ENCODE measurements at places on chromosomes 6 and 20. TPM values are rescaled to one million over a fixed set of nuclear protein-coding genes. Genes with fewer than 3 reads are reported as not detected.
A peak's percentile ranks its signal among the peaks of the same experiment; 100 is the strongest.

GRCh38 chr20:32497589-32498224, 87.4 kb downstream of the NOL4L start:
- no peak for DNase-seq

DNA sequence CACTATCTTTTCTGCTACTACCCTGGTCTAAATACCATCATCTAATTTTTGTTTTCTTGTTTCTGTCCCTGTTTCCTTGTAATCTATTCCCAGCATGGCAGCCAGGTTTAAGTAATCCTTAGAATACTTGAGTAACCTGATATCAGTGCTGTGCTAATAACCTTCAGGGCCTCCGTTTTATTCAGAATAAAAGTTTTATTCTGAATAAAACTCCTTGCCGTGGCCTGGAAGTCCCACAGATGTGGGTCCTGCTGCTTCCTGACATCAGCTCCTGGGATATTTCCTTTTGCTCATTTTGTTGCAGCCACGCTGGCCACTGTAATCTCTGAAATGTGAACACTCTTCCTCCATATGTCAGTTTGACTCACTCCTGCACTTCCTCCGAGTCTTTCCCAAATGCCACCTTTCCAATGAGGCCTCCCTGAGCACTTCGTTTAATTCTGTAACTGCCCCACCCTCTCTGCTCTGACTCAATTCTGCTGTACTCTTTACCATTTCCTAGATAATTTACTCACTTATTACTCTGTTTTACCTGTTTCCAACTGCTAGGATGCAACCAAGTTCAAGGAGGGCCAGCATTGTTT, 114.0 kb upstream of the FOXA2 start:
- no peak for DNase-seq

- DNase-seq: peak; percentile 69
These were observed 100.0 kb downstream of the PRDM1 start for GRCh38 chr6:106186172-106186571.

DNA sequence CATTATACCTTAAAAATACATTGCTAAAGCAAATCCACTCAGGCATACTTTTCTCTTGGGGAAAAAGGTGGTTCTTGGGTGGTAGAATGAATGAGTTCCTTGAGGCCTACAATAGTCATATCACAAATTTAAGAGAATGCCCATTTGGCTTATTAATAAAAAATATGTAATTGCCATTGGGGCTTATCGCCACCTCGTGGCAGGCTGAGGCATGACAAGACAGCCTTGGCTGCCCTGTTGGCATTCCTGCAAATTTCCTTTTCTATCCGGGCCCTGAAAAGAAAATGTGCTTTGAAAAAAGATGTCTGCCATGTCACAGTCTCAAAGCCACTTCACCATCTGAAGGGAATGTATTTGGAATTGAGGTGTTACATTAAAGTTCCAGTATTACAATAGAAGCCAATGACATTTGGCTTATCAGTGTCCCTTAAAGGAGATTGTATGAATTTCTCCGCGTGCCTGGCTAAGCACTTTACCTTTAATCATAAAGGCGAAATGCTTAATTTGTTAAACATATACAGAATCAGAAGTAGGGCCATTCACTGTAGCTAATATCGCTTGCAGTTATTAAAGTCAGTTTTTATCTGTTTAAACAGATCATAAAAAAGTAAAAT, 188.3 kb upstream of the ZFP64 start:
- peak; percentile 73 for DNase-seq

DNA sequence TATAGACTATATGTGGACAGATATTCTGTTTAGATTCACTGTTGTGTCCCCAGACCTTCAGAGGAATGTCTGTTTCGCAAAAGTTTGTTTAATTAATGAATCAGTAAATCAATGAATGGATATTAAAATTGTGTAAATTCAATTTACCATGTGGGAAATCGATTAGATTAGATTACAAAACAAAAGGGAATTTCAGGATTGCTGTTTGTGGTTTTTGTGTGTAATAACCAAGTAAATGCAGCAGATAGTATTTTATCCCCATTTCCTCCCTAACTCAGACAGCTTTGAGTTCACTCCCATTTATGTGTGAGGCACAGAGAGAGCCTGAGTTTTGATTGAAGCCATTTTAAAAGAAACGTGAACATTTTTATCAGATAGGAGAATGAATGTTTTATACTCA, 214.8 kb downstream of the ADGB start:
- no peak for DNase-seq

DNA sequence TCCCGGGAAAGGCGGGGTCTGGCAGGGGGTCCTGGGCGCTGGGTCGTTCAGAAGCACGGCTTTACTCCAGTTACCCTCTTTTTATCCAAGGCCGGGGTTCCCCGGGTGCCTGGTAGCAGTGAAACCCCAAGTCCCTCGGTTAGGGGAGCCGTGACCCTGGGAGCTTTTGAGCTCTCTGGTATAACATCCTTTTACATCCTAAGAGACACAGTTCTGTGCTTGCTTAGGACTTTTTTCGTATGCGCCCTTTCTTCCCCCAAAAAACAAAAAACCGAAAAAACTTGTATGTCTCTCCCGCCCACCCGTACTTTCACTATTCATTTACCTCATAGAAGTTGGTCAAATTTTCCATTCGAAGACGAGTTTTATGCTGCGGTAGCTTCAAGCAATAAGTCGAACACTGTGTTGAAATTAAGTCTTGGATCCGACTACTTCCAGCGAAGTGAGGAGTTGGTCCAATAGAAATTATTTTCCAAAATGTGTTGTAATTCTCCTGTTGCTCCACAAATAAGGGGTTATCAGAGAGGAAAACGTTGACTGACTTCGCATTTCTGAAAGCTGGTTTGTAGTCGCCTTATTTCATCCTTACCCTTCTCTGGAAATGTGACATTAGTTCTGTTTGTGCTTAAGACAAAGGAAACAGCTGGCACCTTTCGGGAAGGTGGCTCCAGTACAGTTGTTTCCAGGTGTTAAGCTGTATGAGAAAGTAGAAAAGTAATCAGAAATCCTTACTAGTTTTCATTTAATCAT, 816 bp upstream of the MAN1A1 start:
- DNase-seq: peak; percentile 88

GRCh38 chr20:11101696-11102095, 427.9 kb upstream of the JAG1 start:
- DNase-seq: no peak

DNA sequence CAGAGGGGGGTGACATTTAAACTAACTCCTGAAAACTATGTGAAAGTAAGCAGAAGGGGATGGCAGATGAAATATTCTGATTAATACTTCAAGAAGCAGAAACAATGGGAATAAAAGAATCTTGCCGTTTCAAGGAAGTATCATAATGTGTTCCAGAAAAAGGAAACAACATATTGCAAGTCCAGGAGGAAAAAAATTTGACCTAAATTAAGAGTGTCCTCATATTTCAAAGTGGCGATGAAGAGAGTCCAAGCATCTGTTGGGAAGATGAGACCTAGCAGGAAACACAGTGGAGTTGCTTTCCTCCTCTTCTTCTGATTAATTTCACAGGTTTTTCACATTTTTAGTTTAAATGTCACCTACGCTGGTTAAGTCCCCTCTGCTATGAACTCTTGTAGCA, 45.6 kb upstream of the TNFAIP3 start:
- no peak for DNase-seq

DNA sequence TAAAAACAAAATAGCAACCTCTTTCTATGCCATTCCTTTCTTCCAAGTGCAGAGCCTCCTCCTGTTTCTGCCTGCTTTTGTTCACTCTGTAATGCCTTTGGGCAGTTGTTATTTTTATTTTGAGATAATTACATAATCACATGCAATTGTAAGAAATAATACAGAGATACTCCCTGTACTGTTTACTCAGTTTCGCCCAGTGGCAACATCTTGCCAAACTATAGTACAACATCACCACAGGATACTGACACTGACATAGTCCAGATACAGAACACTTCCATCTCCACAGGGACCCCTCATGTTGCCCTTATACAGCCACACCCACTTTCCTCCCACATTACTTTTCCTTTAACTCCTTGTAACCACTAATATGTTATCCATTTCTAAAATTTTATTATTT, 59.7 kb downstream of the BANF2 start:
- no peak for DNase-seq

DNA sequence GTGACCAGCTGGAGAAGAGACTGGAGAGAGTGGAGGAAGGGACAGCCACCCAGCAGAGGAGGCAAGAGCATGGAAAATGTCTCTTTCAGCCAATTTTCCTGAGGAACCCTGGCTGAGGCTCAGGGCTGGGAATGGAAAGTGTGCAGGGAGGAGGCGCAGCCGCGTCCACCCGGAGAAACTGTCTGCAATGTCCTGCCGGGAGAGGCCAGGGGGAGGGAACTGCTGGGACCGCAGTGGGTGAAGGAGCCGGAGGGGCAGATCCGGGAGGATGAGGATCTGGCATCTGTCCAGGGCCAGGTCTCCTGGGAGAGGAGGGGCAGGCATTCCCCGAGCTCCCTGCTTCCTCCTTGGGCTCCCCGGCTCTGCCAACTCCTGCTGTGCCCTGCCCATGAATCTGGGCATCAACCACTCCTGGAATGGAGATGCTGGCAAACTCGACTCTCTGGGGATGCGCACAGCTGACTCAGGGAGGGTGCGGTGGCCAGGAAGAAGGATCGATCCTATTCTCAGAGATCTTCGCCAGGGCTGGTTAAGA, 17.4 kb upstream of the HM13 start:
- DNase-seq: no peak

DNA sequence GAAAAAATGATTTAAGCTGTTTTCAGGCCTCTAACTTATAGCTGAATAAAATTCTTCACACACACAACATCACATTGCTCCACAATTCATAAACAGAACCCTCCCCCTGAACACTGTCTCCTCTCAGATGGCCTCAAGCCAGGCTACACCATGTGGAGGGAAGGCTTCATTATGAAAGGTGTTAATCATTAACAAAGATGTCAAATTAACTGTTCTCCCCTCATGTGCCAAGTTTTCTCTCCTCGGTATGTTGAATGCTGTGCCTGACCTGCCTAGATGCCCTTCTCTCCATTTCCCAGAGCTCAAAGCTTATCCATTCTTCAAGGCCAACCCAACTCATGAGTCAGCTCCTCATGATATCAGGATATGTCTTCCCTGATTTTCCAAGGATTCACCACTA, 210.4 kb downstream of the GMDS start:
- DNase-seq: no peak

DNA sequence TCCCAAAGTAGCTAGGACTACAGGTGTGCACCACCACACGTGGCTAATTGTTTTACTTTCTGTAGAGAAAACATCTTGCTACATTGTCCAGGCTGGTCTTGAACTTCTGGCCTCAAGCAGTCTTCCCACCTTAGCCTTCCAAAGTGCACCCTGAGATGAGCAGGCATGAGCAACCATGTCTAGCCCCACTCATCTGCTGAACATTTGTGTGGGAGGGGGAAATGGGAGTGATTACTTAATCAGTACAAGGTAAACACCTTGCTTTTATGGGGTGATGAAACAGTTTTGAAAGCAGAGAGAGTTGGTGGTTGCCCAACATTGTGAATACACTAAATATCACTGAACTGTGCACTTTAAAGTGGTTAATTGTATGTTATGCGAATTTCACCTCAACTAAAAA, 5.3 kb downstream of the APMAP start:
- DNase-seq: no peak

DNA sequence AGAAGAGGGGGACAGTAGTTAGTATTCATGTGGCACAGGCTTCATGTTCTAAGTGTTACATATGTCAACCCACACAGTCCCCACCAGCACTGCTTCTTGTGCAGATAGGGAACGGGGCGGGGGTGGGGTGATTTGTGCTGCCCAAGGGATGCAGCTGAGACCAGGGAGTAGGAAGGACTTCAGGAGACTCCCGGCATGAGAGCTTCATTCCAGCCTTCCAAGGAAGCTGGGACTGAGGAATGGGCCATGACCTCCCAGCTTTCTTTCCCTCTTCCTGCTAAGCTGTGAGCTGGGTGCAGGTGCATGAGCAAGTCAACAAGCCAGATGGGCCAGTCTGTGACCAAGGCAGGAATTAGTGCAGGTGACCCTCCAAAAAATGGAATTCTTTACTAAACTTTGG, 9.2 kb downstream of the BEND3 start:
- DNase-seq: no peak

DNA sequence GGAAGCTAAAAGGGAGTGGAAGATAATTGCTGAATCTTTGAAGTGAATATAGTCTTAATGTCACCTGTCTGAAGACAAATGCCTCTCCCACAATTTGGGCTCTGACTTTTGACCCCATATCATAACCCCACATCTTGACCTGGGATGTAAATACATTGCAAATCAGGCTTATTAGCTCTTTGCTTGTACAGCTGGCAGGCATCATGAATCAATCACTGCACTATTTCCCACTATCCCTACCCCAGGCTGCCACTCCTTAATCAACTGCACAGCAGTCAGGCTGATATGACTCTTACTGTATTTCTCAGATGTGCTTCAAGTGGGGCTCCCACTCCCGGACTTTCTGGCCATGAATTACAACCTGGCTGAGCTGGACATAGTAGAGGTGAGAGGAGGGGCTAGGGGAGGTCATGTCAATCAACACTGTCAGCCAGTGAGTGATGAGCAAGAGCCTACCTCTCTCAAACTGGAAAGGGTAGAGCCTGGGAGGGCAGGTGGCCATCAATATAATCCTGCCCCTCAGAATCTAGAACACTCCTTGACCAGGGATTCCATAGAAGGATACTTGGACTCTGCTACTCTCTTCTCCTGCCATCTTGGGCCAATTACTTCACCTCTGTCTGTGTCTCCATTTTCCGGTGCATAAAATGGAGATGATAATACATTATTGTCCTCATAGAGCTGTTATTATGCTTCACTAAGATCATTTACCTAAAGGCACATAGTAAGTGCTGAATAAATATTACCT, 10.5 kb upstream of the BPIFB3 start:
- no peak for DNase-seq

- DNase-seq: no peak
These were observed 53.3 kb downstream of the SLC23A2 start for GRCh38 chr20:4947817-4948559.

GRCh38 chr20:38454556-38455473, 17.8 kb upstream of the RALGAPB start:
- DNase-seq: no peak

- DNase-seq: no peak
These were observed 30.3 kb downstream of the RPF2 start for GRCh38 chr6:111012143-111012452.

DNA sequence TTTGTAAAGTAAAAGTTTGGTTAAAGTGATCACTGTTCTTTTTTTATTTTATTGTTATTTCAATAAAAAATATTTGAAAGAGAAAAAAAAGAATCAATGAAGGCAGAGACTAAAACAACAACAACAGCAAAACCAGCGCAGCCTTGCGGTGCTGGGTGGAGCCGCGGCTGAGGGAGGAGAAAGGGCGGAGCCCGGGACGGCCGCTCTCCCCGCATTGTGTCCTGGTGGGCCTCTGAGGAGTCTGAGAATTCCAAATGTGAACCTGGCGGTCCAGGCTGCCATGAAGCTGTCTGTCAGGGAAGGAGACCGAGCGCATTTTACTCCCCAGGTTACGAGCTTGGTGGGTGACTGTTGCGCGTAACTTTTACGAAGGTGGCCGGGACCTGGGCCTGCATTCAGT, 43.2 kb downstream of the TMEM242 start:
- DNase-seq: no peak

Gene TTK
- 22.4 TPM for total RNA-seq

Gene ZC3H12D
- total RNA-seq: 79.6 TPM

Gene HRH3
- total RNA-seq: not detected
